OCI-LY7 (cell line): ENCODE measurements at places on chromosomes 6 and 20.

- no peak for DNase-seq
Measured at GRCh38 chr6:109491207-109491938, 8.4 kb upstream of the ZBTB24 start.

- DNase-seq = no peak
Measured at GRCh38 chr20:60904730-60905129, 347.3 kb upstream of the CDH4 start.

GRCh38 chr6:163199371-163199770, 215.1 kb upstream of the QKI start:
- DNase-seq = no peak

- no peak for DNase-seq
Measured at GRCh38 chr6:87184762-87185250, 29.4 kb downstream of the ZNF292 start.

GRCh38 chr6:127457456-127458064, 1.6 kb downstream of the KIAA0408 start:
- no peak for DNase-seq

DNA sequence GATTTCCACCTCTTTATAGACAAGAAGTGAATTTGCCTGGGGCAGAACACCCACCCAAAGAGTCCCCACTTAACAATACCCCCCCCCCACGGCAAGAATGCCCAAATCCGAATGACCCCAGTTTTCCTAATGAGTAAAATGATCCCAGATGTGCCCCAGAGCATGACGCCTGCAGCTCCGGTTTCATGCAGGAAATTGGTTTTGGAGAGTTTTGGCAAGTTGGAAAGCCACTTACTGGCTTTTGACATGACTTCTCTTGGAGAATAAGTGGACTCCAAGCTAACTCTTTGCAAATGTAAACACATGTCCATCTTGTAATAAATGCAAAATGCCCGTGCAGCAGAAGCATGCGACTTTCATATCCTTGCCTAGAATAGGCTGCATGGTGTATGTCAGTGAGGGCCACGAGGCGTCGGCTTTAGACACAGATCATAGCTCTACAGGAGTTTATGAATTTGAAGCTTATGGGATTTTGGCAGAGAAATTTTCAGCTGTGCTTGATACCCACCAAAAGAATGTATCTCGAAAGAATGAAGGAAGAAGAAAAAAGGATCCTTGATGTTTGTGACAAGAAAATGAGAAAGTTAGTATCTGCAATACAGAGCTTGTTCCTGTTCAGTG, 24.2 kb downstream of the EDN3 start:
- no peak for DNase-seq

- no peak for DNase-seq
Measured at GRCh38 chr6:40393641-40394040, 193.5 kb downstream of the LRFN2 start.
